Neural progenitor cell (in vitro differentiated cells): ENCODE measurements at places on chromosomes 5 and 9. TPM values are rescaled to one million over a fixed set of nuclear protein-coding genes. Genes with fewer than 3 reads are reported as not detected.

Gene SEMA6A
- total RNA-seq: 75.3 and 86.4 TPM in 2 replicates

Gene CHD1
- total RNA-seq: 112 and 198 TPM in 2 replicates

Gene FAM221B
- total RNA-seq: not detected in 2 replicates

Gene ZDHHC21
- 14.4 and 22.5 TPM in 2 replicates for total RNA-seq

Gene OSMR
- 0.22 and 0.58 TPM in 2 replicates for total RNA-seq

Gene SPAG8
- 1.3 and 1.6 TPM in 2 replicates for total RNA-seq

Gene ZDHHC11
- 0.92 and 9.5 TPM in 2 replicates for total RNA-seq

Gene JAKMIP2
- total RNA-seq: 8.2 TPM in 2 replicates

Gene TSPAN17
- 25.9 and 51.7 TPM in 2 replicates for total RNA-seq

DNA sequence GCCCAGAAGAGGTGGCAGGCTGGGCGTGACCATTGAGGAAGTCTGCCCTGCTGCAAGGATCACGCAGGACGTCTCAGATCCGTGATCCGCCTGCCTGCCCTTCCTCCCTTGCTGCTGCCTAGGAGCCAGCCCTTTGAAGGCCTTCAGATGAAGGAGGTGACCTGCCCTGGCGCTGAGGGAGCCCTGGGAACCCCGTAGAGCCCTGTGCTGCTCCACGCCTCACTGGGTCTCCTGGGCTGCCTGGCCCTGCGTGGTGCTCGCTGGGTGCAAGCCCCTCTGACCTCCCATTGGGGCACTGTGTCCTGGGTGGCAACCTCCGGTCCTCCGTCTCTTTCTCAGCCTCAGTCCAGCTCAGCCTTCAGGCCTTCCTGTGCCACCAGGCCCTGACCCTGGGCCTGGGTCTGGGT lies 295.3 kb upstream of the IRX4 start:
- no peaks in the 10 kb centered on the region for H3K36me3 ChIP-seq
- no peak for DNase-seq
- no peaks in the 10 kb centered on the region for H3K4me1 ChIP-seq
- H3K27ac ChIP-seq: no peak overlapping the region
- H3K27me3 ChIP-seq: no peaks in the 10 kb centered on the region

GRCh38 chr5:28743025-28743715 lies 1704.8 kb upstream of the CDH9 start:
- H3K4me1 ChIP-seq: peaks cover 3% of the 10 kb centered on the region
- no peak for DNase-seq
- H3K27ac ChIP-seq: no peak overlapping the region

DNA sequence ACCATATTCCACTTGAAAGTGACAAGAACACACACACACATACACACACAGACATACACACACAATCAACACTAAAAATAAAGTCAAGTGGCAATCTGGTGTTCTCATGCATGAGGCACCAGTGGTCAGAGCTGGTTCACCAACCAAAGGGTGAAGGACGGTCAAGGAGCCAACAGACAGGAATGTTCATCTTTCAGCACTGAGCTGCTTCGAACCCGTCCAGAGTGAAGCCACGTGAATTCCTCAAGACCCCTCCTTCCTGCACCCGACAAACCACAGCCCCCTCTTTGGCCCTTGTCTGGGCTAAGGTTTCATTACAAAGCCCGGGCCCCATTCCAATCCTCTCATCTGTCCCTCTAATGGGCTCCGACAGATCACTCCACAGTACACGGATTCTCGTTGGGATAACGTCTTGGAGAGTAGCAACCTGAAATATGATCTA lies 84.5 kb upstream of the SMIM23 start:
- H3K4me3 ChIP-seq: no peak overlapping the region
- H3K4me1 ChIP-seq: no peaks in the 10 kb centered on the region

GRCh38 chr5:57259704-57260103 lies 85.8 kb downstream of the GPBP1 start:
- H3K4me3 ChIP-seq: no peak overlapping the region
- no peak overlapping the region for H3K27ac ChIP-seq
- H3K27me3 ChIP-seq: no peaks in the 10 kb centered on the region
- no peaks in the 10 kb centered on the region for H3K4me1 ChIP-seq
- DNase-seq: no peak

DNA sequence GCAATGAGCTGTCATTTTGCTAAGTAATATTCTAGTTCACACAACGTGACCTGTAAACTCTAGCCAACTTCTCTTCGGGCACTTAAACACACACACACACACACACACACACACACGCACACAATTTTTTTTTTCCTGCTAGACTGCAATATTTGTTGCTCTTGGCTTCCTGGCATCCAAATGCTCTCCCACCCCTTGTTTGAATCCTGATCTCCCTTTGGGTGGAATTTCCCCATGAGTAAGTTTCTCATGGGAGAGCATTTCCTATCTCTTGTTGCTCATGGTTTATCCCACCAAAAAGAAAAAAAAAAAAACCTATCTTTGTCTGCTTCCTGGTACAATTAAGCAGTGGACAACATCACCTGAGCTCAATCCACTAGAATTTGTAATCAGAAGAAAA lies 54.7 kb upstream of the TSLP start:
- no peak for DNase-seq
- H3K4me3 ChIP-seq: no peak overlapping the region
- H3K27me3 ChIP-seq: no peaks in the 10 kb centered on the region

GRCh38 chr9:107243742-107244141 lies 39.3 kb upstream of the RAD23B start:
- no peak overlapping the region for H3K4me3 ChIP-seq
- H3K27me3 ChIP-seq: no peaks in the 10 kb centered on the region
- H3K27ac ChIP-seq: no peak overlapping the region
- no peak for DNase-seq
- no peaks in the 10 kb centered on the region for H3K36me3 ChIP-seq

GRCh38 chr5:135127439-135128240 lies 93.6 kb upstream of the PITX1 start:
- no peak overlapping the region for H3K4me3 ChIP-seq
- DNase-seq: no peak
- H3K27ac ChIP-seq: no peak overlapping the region
- H3K36me3 ChIP-seq: no peaks in the 10 kb centered on the region
- peaks cover 27% of the 10 kb centered on the region for H3K4me1 ChIP-seq

- H3K36me3 ChIP-seq: no peaks in the 10 kb centered on the region
- no peaks in the 10 kb centered on the region for H3K27me3 ChIP-seq
- peaks cover 9% of the 10 kb centered on the region for H3K4me1 ChIP-seq
- H3K27ac ChIP-seq: no peak overlapping the region
These were observed 3.6 kb upstream of the SPATA31E1 start for GRCh38 chr9:87878989-87879511.

GRCh38 chr9:79135681-79136415 lies 435.9 kb upstream of the TLE4 start:
- DNase-seq: no peak
- H3K27me3 ChIP-seq: no peaks in the 10 kb centered on the region
- H3K27ac ChIP-seq: no peak overlapping the region

GRCh38 chr9:116594547-116594946 lies 92.6 kb upstream of the TRIM32 start:
- no peak overlapping the region for H3K4me3 ChIP-seq
- peaks cover 8% of the 10 kb centered on the region for H3K4me1 ChIP-seq
- no peak for DNase-seq
- H3K27me3 ChIP-seq: no peaks in the 10 kb centered on the region

GRCh38 chr9:28363151-28363562 lies 789.9 kb upstream of the C9orf72 start:
- DNase-seq: no peak
- H3K27ac ChIP-seq: no peak overlapping the region
- no peak overlapping the region for H3K4me3 ChIP-seq
- no peaks in the 10 kb centered on the region for H3K27me3 ChIP-seq
- no peaks in the 10 kb centered on the region for H3K36me3 ChIP-seq

DNA sequence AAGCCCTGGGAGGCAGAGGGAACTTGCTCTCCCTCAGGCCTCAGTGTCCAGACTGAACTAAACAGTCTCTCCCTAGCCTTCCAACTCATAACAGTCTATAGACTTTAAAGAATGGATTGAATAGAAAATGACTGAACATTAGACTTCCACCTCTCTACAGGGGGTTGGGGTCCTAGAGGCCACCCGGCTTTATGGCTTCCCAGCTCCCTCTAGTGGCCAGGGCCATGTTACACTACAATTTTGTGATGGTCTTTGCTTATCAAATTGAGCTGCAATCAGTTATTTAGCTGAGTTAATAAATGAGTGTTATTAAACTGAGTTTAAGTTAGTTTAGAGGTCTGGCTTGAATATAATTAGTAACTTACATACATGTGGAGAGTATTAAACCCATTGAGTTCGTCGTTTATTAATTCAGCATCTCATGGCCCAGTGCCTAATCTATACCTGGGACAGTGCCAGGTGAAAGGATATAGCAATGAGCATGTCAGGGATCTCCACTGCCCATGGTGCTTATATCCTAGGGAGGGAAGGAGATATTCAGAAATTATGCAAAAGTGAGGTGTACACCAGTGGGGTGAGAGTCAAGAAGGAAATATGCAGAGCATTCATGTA lies 105.2 kb downstream of the SH3TC2 start:
- DNase-seq: peak; percentile 85
- H3K27me3 ChIP-seq: no peaks in the 10 kb centered on the region
- no peak overlapping the region for H3K4me3 ChIP-seq
- no peaks in the 10 kb centered on the region for H3K36me3 ChIP-seq
- H3K4me1 ChIP-seq: peaks cover 5% of the 10 kb centered on the region

DNA sequence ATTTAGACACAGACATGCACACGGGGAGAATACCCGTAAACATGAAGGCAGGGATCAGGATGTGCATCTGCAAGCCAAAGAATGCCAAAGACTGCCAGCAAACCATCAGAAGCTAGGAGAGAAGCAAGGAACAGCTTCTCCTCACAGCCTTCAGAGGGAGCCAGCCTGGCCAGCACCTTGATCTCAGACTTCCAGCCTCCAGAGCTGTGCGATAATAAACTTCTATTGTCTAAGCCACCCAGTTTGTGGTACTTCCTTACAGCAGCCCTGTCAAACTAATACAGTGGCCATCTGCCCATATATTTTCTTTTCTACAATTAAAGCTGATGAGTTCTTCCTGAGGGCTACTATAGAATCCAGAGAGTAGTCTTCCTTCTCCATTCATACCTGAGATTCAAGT lies 135.0 kb downstream of the SNCAIP start:
- no peak for DNase-seq
- H3K27ac ChIP-seq: no peak overlapping the region
- H3K27me3 ChIP-seq: no peaks in the 10 kb centered on the region
- no peaks in the 10 kb centered on the region for H3K36me3 ChIP-seq

- no peak overlapping the region for H3K4me3 ChIP-seq
- no peaks in the 10 kb centered on the region for H3K27me3 ChIP-seq
- H3K36me3 ChIP-seq: no peaks in the 10 kb centered on the region
- DNase-seq: no peak
- H3K4me1 ChIP-seq: no peaks in the 10 kb centered on the region
- H3K27ac ChIP-seq: no peak overlapping the region
These were observed 39.3 kb upstream of the CTSL start for GRCh38 chr9:87686520-87687090.

GRCh38 chr5:1963941-1964451 lies 81.3 kb upstream of the IRX4 start:
- no peak overlapping the region for H3K4me3 ChIP-seq
- H3K4me1 ChIP-seq: peaks cover 15% of the 10 kb centered on the region
- H3K36me3 ChIP-seq: no peaks in the 10 kb centered on the region

DNA sequence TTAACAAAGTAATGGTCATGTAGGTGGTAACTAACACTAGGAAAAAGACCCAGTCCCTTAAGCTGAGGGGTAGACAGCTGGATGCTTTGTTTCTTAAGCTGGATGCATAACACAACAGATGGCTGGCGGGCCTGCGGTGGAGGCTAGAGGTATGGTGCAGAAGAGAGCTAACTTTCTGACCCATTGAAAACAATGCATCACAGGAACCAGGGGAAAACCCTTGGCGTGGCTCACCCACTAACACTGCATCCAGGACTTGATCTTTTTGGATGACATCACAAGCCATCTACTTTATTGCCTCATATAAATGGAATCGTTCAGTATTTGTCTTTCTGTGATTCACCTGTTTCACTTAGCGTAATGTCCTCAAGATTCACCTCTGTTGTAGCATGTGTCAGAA lies 138.7 kb downstream of the AUH start:
- H3K4me3 ChIP-seq: no peak overlapping the region
- no peaks in the 10 kb centered on the region for H3K4me1 ChIP-seq
- H3K36me3 ChIP-seq: no peaks in the 10 kb centered on the region
- DNase-seq: no peak
- no peak overlapping the region for H3K27ac ChIP-seq
- H3K27me3 ChIP-seq: no peaks in the 10 kb centered on the region

- no peak for DNase-seq
- no peak overlapping the region for H3K4me3 ChIP-seq
- H3K36me3 ChIP-seq: no peaks in the 10 kb centered on the region
- H3K27me3 ChIP-seq: no peaks in the 10 kb centered on the region
- no peaks in the 10 kb centered on the region for H3K4me1 ChIP-seq
These were observed 583.5 kb upstream of the TUSC1 start for GRCh38 chr9:26261503-26262330.

GRCh38 chr5:13664377-13664776 lies 280.1 kb downstream of the DNAH5 start:
- no peaks in the 10 kb centered on the region for H3K27me3 ChIP-seq
- H3K27ac ChIP-seq: no peak overlapping the region
- no peak for DNase-seq
- no peaks in the 10 kb centered on the region for H3K36me3 ChIP-seq
- no peak overlapping the region for H3K4me3 ChIP-seq
- H3K4me1 ChIP-seq: no peaks in the 10 kb centered on the region
